ENCODE measurements at places on chromosomes 6 and 20.
A peak's percentile ranks its signal among the peaks of the same experiment; 100 is the strongest.

- DNase-seq = no peak
Measured at GRCh38 chr20:42494290-42494689, 695.4 kb downstream of the PTPRT start.

DNA sequence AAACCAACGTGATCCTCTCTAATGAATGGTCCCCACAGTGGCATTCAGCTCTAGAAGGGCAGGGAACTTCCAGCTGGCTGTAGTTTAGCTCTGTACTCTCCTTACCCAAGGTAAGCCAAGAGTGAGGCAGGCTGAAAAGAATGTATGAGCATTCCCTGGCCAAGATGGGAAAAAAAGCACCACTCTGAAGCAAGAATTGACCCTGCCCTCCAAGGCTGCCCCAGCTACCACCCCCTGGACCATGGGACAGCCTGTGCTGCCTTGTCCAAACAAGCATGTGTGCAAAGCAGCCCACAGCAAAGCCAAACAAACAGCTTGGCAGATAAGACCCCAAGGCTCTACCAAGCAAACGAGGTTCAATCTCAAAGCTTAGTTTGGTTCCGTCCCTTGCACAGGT, 73.9 kb downstream of the GFOD1 start:
- DNase-seq = no peak

GRCh38 chr6:160733050-160733646, 31.1 kb downstream of the PLG start:
- DNase-seq = peak; percentile 41

- DNase-seq = no peak
Measured at GRCh38 chr20:14715400-14715799, 378.0 kb upstream of the FLRT3 start.

DNA sequence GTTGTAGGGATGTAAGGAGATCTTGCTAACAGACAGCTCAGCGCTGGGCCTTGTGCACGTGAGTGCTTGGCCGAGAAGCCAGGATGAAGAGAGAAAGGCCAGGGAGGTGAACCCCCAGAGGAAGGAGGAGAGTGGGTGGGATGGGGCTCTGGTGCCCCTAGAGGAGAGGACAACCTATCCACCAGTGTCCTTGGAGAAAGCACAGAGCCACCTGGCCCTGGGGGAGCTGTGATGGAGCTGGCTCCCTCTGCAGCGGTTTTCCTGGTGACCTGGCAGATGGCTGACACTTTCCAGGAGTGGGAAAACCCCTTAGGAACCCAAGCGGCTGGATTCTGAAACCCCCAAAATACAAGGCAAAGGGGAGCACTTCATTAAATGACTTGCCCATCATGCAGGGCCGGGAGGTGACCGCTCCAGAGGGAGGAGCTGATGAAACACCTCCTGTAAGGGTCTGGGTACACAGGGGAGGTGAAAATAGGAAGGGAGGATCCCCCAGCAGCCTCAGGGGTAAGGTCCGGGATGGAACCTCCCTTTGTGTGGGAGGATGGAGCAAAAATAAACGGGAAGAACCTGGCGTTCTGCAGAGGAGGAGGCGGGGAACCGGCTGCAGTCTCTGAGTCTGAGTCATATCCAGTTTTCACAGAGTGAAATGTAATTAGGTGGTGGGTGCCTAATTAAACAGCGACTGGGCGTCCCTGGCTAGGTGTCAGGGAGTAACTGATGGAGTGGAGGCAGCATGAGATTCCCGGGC, 80.4 kb downstream of the SULF2 start:
- peak; percentile 50 for DNase-seq

- no peak for DNase-seq
Measured at GRCh38 chr6:7953753-7954152, 43.2 kb upstream of the TXNDC5 start.

- DNase-seq = no peak
Measured at GRCh38 chr6:139860203-139860602, 485.8 kb upstream of the CITED2 start.

DNA sequence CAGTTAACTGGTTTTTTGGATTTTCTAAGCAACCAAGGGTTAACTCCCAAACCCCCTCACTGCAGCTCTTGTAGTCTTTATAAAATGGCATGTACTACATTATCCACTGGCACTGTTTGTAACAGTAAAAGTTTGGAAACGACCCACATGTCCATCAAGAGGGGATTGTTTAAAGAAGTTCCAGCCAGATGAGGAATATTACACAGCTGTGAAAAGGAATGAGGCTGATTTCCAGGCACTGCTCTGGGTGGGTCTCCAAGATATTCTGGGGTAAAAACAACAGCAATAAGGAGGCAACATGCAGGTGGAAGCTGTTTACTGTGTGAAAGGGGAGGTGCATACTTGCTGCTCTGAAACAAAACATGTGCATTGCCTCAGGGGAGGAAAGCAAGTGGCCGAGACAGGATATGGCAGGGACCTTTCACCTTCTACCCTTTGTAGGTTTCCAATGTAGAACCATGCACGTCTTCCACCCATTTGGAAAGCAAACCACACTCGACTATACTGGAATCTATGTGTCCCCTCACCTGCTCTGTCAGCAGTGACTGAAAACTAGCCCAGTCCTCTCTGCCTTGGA, 51.9 kb downstream of the GRM4 start:
- no peak for DNase-seq

GRCh38 chr6:131851049-131851769, 43.4 kb downstream of the ENPP1 start:
- no peak for DNase-seq

DNA sequence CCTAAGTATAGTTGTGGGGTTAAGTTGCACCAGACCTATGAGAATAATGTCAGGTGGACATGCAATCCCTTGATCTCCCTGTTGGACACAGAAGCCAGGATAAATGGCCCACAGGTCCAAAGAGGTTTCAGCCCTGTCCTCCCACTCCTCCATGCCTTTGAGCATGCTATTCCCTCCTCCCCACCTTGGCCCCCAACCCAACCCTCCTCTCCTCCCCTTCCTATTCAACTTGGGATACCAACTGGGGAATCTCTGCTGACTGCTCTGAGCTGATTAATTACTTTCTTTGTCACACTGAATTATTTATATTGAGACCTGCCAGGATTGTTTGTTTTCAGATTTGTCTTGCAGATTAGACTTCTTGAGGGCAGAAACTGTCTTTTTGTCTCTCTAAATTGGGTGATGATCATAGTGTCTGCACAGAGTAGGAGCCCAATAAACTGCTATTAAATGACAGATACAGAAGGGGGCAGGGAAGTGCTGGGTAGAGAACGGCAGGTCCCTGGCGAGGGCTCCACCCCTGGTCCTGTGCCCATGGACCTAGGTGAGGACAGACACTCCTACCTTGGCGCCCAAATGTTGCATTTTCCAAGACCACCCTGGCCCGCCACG, 120.9 kb downstream of the UNC5CL start:
- no peak for DNase-seq

- no peak for DNase-seq
Measured at GRCh38 chr6:4909063-4909706, 94.7 kb downstream of the RPP40 start.

DNA sequence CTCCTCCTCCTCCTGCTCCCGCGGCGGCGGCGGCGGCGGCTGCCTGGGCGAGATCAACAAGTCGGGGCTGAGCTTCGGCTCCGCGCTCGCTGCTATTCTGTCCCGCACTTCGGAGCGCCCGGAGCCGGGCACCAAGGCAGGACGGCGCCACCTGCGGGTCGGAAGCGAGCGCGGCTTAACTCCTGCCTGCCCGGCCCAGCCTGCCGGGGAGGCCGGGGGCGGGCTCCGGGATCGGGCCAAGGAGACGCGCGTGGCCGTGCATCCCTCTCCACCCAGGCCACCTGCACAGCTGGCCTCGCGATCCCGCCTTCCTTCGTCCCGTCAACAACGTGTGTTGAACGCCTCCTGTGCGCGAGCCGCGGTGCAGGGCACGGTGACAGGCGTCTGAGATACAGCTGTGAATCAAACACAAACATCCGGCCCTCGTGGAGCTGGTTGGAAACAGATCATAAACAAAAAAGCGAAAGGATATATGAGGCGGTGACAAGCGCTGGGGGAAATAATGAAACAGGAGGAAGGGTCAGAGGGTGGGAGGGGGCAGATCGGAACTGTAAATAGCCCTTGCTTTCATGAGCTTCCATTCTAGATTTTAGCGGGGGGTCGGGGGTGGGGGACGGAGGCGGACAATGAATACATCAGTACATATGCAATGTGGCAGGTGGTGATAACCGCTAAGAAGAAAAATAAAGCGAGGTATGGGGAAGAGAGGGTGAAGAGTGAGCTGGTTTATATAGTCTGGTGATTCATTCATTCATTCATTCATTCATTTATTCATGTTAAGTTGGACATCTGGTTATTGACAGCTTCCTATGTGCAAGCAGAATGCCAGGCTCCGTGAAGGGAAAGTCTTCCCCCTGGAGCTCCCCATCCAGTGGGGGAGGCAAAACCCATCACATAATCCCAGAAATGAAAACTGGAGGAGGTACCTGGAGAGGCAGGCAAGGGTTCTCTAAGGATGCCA, 2.0 kb upstream of the KCNB1 start:
- peak; percentile 82 for DNase-seq

GRCh38 chr6:139533573-139534471, 159.4 kb upstream of the CITED2 start:
- no peak for DNase-seq

GRCh38 chr6:125078602-125079321, 74.8 kb upstream of the TPD52L1 start:
- DNase-seq = no peak

GRCh38 chr6:100846276-100846675, 34.9 kb downstream of the ASCC3 start:
- DNase-seq = no peak

GRCh38 chr6:34516391-34517324, 39.5 kb downstream of the SPDEF start:
- no peak for DNase-seq

GRCh38 chr6:121590916-121591315, 155.5 kb downstream of the GJA1 start:
- DNase-seq = no peak

DNA sequence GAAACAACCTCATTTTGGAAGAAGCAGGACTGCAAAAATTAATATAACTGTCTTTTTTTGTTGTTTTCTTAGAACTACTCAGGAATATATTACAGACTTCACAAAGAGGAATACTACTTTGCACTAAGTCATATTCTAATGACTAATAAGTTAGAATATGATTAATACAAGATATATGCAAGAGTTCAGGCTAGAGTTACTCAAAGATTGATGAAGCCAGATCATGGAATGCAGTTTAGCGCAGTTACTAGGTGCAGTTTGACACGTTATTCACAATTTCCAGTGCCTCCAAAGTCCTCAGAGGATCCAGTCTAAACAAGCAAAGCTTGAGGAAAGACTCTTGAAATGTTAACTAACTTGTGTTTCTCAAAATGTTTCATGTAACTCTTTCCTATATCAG, 1.2 kb upstream of the MYCT1 start:
- DNase-seq = no peak

DNA sequence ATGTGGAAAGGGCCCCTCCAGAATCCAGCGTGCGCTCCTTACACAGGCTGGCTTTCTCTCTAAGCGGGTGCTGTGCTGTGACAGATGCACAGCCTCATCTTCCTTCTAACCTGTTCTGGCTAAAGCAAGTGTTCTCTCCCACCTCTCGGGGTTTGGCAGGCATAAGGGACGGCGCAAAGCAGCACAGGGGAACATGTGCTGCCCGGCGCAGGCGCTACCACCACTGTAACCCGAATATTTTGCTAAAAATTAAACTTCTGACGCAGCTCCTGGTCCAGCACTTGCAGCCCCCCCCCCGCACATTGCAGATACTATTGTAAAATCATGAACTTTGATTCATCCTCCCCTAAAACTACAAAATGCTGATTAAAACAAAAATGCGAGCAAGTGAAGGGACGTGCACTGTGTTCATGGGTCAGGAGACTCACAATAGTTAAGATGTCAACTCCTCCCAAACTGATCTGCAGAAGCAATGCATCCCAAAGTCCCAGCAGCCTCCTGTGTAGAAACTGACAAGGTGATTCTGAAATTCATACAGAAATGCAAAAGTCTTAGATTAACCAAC, 43.0 kb downstream of the TAF4 start:
- DNase-seq = no peak

- no peak for DNase-seq
Measured at GRCh38 chr6:112946051-112946450, 598.9 kb downstream of the RFPL4B start.

GRCh38 chr6:151387175-151387970, 4.0 kb downstream of the ZBTB2 start:
- DNase-seq = no peak

GRCh38 chr20:17617212-17617867, 47.5 kb downstream of the DSTN start:
- peak; percentile 77 for DNase-seq

DNA sequence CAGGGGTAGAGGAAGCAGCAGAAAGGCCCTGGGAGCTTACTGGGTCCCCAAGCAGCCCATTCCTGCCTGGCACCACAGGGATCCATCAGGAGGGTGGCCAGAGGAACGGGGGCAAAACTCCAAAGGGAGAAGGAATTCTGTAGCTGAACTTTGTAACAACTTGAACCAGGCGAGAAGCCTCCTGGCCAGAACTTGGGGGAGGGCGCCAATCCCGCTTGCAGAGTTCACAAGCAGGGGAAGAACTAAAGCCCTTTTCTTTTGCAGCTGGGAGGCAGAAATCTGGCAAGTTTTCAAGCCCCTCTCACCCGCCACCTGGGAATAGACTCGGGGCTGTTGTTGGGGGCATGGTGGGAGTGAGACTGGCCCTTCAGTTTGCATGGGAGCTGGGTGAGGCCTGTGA, 189.1 kb downstream of the PHF3 start:
- DNase-seq = no peak

- no peak for DNase-seq
Measured at GRCh38 chr6:147434076-147434475, 74.4 kb upstream of the SAMD5 start.

GRCh38 chr20:14142171-14142570, 146.9 kb downstream of the MACROD2 start:
- DNase-seq = peak; percentile 62

DNA sequence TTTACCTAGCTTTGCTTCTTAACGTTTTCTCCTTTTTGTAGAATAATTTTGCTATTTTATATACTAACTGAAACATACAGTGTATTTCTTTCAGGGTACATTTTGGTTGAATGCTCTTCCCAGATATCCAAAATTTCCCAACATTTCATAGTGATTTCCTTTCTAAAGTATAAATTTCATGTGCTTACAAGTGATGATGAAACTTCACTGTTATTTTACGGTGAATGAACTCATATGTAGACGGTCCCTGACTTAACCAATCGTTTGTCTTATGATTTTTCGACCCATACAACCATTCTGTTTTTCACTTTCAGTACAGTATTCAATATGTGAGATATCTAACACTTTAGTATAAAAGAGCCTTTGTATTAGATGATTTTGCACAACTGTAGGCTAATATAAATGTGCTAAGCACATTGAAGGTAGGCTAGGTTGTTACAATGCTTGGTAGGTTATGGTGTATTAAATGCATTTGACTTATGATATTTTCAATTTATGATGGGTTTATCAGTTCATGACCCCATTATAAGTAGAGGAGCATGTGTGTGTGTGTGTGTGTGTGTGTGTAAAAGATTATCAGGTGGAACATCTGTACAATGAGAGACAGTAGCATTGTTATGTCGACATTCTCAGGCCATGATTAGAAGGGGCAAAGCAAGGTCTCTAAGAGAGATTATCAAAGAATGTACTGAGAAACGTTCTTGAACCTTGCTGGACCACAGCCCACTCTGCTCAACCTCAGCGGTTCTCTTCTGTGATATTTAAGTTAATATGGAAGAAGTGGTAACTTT, 20.9 kb downstream of the HIVEP1 start:
- DNase-seq = no peak
